ENCODE measurements at places on chromosomes 11 and 22. TPM values are rescaled to one million over a fixed set of nuclear protein-coding genes. Genes with fewer than 3 reads are reported as not detected.

The DMC1 gene
- total RNA-seq: 3.2 TPM

The FAM180B gene
- total RNA-seq: not detected

The OTUB1 gene
- total RNA-seq: 129 TPM

The EFEMP2 gene
- total RNA-seq: 0.96 TPM

The GPR83 gene
- 0.06 TPM for total RNA-seq

The MMP3 gene
- total RNA-seq: 0.24 TPM

The BLID gene
- not detected for total RNA-seq

The HBE1 gene
- total RNA-seq: 0.16 TPM

The C22orf15 gene
- not detected for total RNA-seq

The MAPK8IP2 gene
- 4.1 TPM for total RNA-seq

The PRDM10 gene
- total RNA-seq: 2.1 TPM

The RASL10A gene
- 0.32 TPM for total RNA-seq

The OR8B8 gene
- not detected for total RNA-seq

The BDNF gene
- total RNA-seq: 11.4 TPM

The HMBS gene
- total RNA-seq: 52.0 TPM
